ENCODE measurements at places on chromosomes 12 and 14.

DNA sequence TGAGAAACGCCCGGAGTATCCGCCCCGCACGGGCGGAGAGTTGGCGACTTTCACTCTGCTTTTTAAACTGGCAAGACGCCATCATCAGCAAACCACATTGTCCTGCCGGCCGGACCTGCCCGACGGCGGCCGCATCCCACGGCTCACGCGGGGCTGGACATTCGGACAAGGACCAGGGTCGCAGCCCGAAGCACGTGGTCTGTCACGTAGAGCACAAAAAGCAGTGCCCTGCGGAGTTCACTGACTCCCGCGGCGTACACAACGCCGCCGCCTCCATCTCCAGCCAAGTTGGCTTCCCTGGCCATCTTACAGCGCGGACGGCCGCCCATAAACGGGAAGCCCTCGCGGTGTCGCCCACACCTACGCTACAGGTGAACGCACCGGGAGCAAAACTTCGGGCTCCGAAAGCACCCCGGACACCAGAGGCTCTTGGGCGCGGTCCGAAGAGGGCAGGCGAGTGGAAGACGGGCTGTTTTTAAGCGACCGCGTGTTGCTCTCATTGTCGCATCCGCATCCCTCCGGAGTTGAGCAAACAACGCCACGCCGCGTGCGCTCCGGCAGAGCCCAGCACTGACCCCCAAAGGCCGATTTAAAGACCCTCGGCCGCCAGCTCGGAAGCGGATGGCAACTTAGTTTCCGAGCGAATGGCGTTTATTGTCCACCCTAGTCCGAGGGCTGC is 966 bp downstream of the SINHCAF start:
- peak; percentile 17 for DNase-seq

DNA sequence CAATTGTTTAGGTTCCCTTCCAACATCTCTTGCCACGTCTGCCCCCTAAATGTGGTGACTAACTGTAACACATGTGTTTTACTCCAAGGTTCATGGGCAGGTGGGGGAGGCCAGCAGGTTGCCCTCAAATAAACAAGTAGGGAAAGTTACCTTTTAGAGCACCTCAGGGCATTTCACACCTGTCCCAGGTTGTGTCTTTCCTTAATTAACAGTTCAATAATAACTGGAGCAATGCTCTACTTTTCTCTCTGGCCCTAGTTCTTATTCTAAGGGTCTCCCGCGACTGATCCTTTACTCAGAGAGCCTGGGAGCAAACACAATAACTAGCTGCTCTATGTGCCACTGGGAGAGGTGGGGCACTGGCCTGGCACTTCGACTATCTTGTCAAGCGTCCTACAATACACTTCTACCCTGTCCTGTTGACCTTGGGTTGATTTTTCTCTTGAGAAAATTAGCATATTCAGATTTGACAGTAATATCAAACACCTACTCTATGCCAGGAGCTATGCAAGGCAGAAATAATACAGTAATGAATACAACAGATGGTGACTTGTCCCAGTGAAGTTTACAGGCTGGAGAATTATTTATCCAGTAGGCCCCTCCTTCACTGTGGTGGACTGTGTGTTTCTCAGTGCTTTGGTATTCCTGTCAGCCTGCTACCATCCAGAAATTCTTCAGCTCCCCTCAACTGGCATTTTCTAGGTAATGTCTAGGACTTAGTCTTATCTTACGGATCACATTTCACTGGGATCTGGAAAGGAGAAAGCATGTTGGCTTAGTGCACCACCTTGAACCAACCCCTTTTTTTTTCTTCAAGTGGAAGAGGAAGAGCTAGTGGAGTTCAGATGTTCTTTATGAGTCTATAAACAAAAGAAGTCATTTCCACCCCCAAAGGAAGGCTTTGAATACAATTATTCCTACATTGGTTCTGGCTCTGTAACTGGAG is 202.6 kb downstream of the CRADD start:
- no peak for DNase-seq

- no peak for DNase-seq
These were observed 157.6 kb upstream of the MDGA2 start for GRCh38 chr14:47833011-47833410.

DNA sequence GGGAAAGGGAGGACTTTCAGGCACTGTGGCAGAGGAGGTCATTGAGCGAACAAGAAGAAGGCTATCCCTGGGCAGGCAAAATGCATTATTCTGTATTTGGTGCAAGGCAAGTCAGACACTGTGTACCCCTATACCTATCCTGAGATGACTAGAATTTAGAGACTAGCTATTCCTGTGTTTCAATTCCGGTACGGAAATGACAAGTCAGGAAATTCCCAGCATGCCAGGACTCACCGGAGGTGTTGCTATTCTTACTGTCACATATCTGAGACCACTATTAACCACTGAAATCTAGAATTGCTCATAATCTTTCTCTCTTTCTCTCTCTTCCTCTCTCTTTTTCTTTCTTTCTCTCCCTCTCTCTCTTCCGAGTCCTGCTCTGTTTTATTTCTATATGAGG is 297.1 kb downstream of the PDZRN4 start:
- DNase-seq: no peak

DNA sequence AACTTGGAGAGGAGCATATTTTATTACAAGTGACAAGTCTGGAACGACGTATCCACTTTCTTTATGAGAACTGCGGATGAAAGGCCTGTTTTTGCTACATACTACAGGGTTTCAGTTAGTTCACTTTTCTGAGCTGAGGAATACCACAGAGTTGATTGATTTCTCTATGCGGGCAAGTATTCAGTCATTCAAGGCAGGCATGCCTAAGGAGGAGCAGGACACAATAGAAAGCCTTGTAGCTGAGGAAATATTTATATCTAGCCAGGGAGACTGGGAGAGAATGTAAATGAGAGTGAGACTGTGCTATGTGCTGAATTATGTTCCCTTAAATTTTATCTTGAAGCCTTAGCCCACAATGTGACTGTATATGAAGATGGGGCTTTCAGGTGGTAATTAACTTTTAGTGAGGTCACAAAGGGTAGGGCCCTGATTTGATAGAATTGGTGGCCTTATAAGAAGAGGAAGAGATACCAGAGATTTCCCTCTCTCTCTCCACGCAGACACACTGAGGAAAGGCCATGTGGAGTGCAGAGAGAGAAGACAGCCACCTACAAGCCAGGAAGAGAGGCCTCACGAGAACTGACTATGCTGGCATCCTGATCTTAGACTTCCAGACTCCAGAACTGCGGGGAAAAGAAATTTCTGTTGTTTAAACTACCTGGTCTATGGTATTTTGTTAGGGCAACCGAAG is 459.0 kb upstream of the ATP2B1 start:
- DNase-seq: no peak

GRCh38 chr12:57940915-57941164 is 527 bp upstream of the ATP23 start:
- no peak for DNase-seq

- no peak for DNase-seq
These were observed 39.1 kb upstream of the HIGD1C start for GRCh38 chr12:50913224-50913623.

DNA sequence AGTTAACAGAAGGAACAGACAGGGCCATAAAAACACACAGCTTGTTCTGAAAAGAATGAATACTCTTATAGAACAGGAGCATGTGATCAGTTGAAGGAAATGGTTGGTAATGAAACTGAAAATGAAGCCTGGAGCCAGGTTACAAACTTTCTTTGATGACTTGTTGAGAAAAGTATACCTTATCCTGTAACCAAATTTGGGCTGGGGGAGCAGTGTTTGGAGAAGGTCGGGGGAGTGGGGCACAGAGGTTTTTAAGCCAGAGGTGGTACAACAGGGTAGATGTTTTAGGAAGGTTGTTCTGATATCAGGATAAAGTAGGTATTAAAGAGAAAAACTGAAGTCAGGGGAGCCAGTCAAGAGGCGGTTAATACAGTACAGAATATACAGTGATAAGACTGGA is 8.2 kb downstream of the GOLT1B start:
- no peak for DNase-seq

DNA sequence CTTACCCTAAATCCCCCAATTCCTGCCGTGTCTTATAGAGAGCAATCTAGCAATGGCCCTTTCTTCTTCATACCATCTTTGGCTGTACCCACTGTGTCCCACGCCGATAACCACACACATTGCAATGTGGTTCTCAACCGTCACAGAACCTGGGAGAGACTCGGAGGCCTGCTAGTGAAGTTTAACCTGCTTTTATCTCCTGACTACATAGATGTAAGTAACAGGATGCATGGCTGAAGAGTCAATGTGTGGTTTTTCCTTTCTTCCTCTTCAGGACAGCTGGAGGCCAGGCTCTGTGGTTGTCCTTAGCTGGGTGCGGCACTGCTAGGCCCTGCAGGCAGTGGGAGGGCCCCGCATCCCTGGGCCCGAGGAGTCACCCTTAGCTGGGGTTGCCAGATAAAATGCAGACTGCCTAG is 51.3 kb downstream of the ZNF664 start:
- peak; percentile 31 for DNase-seq

DNA sequence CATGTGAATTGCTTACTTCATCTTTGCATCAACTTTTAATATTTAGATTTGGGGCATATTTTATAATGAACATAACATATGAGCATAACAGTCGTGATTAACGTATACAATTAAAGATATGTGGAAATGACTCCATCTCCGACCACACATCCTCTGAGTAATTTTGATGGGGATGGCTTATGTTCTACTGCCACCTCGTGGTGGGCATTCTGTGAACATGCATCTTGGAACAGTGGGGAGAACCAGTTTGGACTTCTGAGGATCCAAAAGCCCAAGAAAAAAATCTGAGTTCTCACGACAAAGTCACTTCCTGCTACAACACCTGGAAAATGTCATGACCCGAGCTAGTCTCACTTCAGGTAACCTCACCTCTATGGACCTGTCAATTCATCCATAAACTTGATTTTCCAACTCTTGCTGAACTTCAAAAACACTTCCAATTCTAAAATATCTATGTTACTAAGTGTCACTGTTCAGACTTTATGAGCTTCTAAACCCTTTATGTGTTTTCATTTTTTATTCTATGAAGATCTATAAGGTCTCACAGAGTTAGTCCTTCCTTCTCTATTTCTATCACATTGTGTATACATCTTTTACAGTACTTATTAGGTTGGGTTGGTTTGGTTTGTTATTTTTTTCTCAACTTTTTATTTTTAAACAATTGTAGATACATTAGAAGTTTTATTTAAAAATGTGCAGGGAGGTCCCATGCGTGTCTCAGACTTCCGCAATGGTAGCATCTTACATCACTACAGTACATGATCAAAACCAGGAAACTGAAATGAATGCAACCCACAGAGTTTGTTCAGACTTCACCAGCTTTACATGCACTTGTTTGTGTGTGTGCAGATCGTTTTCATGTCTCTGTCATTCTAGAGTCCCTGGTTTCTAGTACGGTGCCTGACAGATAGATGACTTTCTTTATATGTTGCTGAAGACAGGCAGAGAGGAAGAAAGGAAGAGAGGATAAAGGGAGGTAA is 38.2 kb upstream of the STAB2 start:
- DNase-seq: peak; percentile 42

GRCh38 chr12:115320967-115321366 is 637.0 kb upstream of the TBX3 start:
- DNase-seq: no peak

DNA sequence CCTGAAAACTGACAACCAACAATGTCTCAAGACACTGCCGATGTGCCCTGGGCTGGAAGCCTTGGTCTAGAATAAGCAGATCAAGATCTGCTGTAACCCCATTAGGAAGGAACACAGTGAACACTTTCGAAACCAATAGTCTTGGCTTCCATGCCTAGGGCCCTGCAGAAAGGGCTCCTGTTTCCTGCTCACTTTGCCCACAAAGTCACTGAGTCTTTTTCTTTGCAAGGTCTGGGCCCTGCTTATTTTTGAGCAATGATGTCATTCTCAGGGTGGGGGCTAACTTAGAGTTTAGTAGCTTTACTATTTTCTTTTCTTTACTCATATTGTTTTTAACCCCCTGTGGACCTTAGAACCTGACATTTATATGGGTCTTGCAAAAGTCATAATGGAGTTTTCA is 704.2 kb upstream of the TMEM132C start:
- DNase-seq: no peak

GRCh38 chr12:90172524-90172923 is 463.9 kb upstream of the ATP2B1 start:
- no peak for DNase-seq

DNA sequence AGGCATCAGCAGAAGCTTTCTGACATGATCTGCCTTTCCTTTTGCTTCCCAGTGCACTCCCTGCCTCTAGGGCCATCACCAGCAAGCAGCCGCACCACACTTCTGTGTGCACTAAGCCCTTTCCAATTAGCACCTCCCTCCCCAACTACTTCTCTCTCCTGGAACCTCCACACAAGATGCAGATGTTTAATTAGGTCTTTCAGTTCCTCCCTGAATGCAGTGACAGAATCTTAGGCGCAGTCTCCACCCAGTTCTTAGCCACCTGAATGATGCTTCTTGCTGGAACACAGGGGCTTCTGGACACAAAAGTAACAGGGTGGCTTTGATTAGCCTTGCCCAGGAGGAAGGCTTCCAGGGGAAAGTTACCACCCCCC is 32.9 kb downstream of the NIN start:
- no peak for DNase-seq

DNA sequence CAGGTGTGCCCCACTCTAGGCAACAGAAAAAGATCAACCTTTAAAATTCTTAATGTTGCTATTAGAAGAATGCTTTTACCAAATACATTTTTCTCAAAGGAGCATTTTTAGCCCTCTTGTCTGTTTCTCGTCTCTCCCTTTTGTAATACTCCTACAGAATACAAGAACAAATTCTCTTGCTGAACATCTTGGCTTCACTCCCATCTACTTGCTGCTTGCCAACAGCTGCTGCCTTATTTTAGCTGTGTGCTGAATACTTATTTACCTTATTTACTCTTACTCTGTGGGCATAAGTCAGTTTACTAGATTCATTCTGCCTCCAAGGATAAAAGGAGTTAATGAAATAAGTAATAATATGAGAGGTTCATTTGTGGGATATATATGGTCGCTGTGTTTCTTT is 70.8 kb downstream of the POLR3B start:
- DNase-seq: no peak
